ENCODE measurements at places on chromosomes 5 and 9.

- no peak for DNase-seq
Observed at GRCh38 chr5:91434348-91434747, 51.2 kb upstream of the ARRDC3 start.

DNA sequence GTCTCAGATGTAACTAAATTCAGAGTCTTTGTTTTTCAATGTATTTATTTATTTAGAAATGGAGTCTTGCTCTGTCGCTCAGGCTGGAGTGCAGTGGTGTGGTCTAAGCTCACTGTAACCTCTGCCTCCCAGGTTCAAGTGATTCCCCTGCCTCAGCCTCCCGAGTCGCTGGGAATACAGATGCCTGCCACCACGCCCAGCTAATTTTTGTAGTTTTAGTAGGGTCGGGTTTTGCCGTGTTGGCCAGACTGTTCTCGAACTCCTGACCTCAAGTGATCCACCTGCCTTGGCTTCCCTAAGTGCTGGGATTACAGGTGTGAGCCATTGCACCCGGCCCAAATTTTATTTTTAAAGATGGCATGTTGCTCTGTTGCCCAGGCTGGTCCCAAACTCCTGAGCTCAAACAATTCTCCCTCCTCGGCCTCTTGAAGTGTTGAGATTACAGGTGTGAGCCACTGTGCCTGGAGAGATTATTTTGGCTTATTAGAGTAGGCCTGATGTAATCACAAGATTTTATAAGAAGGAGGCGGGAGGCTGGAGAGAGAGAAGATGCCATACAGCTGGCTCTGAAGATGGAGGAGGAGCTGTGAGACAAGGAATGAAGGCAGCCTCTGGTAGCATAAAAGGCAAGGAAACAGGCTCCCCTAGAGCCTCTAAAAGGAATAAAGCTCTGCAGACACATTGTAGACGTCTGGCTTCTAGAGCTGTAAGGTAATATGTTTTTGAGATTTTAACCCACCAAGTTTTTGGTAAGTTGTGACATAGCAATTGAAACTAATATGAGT, 12.9 kb upstream of the KLF9 start:
- no peak for DNase-seq

DNA sequence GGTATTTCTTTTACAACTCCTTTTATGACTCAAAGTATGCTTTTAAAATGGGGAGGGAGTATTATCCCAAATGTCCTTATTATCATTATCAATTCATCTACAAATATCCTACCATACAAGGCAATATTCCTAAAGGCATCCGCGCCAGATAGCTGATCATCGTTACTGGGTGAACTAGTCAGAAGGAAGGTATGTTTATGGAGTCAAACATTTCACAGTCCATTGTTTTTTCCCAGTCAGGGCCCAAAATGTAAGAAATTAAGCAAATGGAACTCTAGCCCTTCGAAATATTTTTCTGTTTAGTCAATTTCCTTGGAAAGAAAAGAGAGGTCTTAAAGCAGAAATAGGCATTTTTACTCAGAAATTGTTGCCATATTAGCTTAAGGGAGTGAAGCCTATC, 188.5 kb upstream of the CCNG1 start:
- no peak for DNase-seq

DNA sequence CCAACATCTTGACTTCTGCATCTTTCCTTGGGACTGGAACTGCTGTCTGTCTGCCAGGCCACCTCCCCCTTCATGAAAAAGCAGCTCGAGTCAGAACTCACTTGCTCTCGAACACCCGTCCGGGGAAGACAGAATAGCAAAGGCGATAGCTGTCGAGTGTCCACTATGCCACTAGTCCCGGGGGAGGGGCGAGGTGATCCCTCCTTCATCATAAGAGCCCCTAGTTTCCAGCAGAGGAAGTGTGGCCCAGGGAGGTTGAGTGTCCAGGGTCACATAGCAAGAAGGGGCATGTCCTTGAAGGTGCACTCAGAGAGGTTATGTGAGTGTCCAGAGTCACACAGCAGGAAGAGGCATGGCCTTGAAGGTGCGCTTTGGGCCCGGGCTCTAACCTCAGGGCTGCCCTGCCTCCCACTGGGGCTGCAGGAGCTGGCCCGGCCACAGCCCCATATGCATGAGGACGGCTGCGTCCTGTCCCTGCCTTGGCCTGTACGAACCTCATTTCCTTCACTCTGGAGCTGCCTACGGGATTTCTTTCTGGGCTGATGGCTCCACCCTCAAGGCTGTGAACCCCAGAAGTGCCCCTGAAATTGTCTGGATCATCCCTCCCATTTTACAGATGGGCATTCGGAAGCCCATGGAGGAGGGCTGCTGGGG, 6.7 kb downstream of the DBH start:
- DNase-seq: no peak

DNA sequence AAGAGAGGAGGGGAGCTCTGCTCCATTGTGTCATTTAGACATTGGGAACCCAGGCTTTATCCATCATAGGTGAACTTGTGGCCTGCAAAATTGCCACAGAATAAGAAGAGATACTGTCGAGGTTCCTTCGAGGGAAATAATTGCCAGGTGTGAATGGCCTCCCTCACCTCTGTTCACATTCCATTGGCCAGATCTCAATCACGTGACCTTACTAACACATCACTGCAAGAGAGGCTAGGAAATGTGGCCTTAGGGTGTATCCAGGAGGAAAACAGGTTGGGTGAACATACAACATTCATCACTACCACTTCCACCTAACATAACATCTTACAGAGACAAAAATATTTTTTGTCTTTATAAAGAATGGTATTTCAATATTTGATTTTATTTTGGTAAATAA, 182.1 kb downstream of the FBXL7 start:
- DNase-seq: no peak

GRCh38 chr9:27864644-27865438, 291.6 kb upstream of the C9orf72 start:
- no peak for DNase-seq

DNA sequence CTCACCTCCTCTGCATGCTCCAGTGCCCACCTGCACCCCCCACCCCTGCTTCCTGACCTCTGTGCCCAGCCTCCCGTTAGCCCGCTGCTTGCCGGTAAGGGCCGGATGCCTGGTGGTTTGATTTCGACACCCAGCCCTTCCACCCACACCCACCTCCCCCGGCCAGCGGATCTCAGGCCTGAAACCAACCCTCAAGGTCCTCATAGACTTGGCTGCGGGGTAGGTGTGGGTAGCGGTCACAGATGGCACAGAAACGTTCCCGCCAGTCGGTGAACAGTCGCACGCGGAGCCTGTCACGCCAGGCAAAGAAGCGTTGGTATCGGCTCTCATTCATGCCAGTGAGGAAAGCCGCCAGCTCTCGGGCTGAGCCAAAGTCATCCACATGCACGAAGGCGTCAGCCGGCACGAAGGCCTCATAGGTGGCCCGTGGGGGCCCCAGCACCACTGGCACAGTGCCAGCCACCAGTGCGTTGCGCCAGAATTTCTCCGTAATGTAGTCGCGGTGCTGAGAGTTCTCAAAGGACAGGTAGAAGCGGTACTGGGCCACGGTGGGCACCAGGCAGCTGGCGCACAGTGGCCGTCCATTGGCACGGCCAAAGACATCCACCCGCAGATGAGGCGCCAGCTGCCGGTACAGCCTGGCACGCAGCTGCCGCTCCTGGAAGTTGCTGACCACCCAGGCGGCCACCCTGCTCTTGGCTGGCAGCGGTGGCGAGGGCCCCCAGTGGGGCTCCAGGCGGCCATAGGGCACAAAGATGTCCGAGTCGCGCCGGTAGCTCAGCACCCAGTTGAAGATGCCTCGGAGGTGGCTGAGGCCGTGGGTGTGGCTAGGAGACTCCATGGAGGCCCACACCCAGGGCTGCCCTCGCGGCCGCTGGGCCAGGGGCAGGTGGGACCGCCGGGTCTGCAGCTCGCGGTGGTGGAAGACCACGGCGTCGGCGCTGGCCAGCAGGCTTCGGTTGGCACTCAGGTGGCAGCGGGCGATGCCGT, 1.1 kb downstream of the FUT7 start:
- peak; percentile 38 for DNase-seq

DNA sequence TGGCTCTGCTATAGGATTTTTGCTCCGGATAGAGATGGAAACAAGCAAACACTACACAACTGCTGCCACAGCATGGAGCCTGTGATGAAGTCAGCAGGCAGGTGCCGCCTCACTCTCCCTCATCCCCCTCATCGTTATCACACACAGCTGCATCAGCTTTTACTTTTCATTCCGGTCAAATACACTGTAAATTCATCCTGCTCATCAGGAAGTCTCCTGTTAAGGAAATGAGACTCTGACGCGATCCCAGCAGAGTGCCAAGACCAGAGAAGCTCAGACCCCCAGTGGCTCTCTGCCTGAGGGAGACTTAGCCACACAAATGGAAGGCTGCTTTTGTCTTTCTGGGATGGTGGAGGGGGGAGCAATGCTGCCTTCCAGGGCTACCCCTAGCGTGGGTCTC, 270.2 kb downstream of the ELAVL2 start:
- DNase-seq: no peak

Measured in bone marrow (tissue), 2 donors.